Right forelimb (tissue), 1 donor: ENCODE measurements at places on chromosomes 4 and X.

GRCh38 chr4:116126794-116127193 is 958.6 kb downstream of the TRAM1L1 start:
- DNase-seq, result no peak

DNA sequence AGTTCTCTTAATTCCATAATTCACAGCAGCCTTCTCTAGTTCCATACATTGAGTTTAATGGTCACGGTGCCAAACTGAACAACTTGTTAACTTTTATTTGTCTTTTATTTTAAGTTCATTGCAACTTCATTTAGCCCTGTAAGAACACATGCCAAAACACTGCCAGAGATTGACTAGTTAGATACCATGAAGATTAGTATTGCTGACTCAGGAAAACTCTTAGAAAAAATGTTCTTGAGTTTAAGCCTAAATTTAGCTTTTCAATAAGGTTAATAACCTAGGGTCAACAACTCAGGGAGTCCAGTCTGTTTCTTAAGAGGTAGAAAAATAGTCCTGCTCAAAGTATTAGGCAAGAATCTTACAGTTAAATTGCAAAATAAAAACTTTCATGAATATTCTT is 25.7 kb downstream of the SPANXN2 start:
- no peak for DNase-seq

GRCh38 chr4:15963001-15963451 is at the start of gene FGFBP2:
Gene FGFBP2 (minus strand): TSS chr4:15963175. CDS start chr4:15963129, 46 bp downstream.
- peak; percentile 75 for DNase-seq

GRCh38 chr4:21655031-21655430 is 293.5 kb downstream of the KCNIP4 start:
- DNase-seq, result no peak

GRCh38 chr4:141329174-141329569 is 108.5 kb downstream of the ZNF330 start:
- DNase-seq, result no peak

GRCh38 chr4:20678400-20678799 is 21.9 kb upstream of the PACRGL start:
- DNase-seq, result no peak

- DNase-seq, result no peak
These were observed 8.2 kb upstream of the IQCM start for GRCh38 chr4:149823769-149824221.

DNA sequence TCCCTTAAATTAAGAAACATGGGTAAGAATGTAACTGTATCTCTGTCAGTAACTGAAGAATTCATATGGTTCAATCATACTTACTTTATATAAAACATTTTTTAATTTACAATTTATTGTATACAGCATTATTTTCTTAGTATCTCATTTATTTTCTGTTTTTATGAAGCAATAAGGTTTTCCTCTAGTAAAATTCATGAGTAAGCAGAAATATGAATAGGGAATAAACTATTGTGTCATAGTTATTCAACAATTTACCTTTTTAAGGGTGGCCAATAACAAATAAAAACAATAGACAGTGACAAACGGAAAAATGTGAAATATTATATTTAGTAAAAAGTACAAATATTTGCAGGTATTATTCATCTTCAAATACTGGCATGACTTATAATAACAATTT is 624.4 kb downstream of the TECRL start:
- DNase-seq, result no peak

- no peak for DNase-seq
These were observed 19.4 kb downstream of the MTTP start for GRCh38 chr4:99593781-99594641.

GRCh38 chr4:102536768-102537167 is 35.6 kb downstream of the NFKB1 start:
- DNase-seq, result no peak

- DNase-seq, result no peak
These were observed 58.9 kb downstream of the DOCK11 start for GRCh38 chrX:118554511-118554910.

- no peak for DNase-seq
These were observed 16.6 kb downstream of the FRMPD3 start for GRCh38 chrX:107465932-107466620.

DNA sequence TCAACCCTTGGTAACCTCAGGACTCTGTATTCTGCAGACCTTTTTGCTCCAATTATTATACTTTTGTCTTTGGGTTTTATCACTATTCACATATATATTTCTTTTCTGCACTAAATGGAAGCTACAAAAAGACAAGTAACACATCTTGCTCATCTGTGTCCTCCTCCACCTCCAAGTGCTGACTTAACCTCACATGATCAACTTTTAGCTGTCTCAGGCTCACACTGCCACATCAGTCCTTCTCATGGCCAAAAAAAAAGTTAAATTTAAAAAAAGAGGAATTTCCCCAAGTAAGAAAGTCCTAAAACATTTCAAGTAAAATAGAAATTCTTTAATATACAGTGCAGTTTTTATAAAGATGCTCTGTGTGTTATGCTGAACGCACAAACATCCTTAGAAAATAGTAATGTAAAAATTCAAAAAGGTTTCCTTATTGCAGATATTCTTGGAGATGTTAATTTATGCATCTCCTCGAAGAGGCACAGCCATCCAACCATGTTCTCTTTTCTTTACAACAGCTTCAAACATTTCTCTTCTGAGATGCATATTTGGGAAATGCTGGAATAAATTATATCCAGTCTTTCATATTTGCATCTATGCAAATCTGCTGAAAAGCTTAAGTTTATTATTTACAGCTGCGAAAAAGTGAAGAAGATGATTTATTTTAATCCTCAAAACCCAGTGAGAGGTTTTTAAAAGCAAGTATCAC is 37.6 kb downstream of the ARAP2 start:
- DNase-seq, result no peak

- no peak for DNase-seq
These were observed 878.5 kb downstream of the PCDH7 start for GRCh38 chr4:31598639-31599038.

GRCh38 chr4:16707874-16708273 is 190.6 kb downstream of the LDB2 start:
- DNase-seq, result no peak

- DNase-seq, result no peak
These were observed 47.2 kb downstream of the FAM114A1 start for GRCh38 chr4:38914854-38915253.

DNA sequence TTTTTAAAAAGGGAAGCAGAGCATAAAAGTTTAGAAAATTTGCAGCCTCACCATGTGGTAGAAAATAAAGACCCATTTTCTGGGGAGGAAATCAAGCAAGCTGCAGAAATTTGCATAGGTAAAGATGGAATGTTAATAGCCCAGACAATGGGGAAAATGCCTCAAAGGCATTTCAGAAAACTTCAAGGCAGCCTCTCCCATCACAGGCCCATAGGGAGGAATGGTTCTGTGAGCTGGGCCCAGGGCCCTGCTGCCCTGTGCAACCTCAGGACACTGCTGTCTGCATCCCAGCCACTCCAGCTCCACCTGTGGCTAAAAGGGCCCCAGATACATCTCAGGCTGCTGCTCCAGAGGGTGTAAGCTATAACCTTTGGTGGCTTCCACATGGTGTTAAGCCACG is 137.9 kb downstream of the INPP4B start:
- no peak for DNase-seq
